Right forelimb (tissue), 1 donor: ENCODE measurements at places on chromosomes 3 and 15.

GRCh38 chr3:42667096-42667522 is 13.6 kb downstream of the ZBTB47 start:
- no peak for DNase-seq

GRCh38 chr3:87755852-87756251 is 303.0 kb downstream of the CGGBP1 start:
- no peak for DNase-seq

GRCh38 chr3:123757281-123757940 is 126.7 kb downstream of the MYLK start:
- no peak for DNase-seq

DNA sequence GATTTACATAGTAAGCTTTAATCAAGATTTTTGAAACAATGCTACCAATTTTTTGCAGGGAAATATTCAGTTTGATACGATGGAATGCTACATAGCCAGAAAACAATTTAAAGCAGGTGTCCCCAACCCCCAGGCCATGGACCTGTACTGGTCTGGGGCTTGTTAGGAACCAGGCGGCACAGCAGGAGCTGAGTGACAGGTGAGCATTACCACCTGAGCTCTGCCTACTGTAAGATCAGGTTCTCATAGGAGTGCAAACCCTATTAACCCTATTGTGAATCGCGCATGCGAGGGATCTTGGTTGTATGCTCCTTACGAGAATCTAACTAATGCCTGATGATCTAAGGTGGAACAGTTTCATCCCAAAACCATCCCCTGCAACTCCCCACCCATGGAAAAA is 322.6 kb upstream of the NECTIN3 start:
- no peak for DNase-seq

- no peak for DNase-seq
These were observed 19.8 kb downstream of the TUBGCP4 start for GRCh38 chr15:43390723-43391122.

DNA sequence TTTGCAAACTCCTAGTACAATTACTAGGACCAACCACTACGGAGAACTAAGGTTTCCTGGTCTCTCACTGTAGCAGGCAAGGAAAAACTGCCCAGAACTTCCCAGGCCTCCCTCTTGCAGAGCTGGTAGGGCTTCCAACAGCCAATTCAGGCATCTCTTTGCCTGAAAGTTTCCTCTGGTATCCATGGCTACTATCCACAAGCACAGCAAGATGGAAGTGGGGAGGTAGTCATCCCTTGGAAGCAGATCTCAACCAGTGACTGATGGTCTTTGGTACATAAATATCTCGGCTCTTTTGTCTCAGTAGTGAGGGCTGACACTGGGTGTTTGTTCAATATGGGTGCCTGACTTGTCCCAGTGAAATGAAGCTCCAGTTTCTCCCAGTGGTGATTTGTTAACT is 201.3 kb upstream of the MRPL3 start:
- no peak for DNase-seq

GRCh38 chr3:152428577-152428976 is 159.8 kb downstream of the MBNL1 start:
- no peak for DNase-seq

DNA sequence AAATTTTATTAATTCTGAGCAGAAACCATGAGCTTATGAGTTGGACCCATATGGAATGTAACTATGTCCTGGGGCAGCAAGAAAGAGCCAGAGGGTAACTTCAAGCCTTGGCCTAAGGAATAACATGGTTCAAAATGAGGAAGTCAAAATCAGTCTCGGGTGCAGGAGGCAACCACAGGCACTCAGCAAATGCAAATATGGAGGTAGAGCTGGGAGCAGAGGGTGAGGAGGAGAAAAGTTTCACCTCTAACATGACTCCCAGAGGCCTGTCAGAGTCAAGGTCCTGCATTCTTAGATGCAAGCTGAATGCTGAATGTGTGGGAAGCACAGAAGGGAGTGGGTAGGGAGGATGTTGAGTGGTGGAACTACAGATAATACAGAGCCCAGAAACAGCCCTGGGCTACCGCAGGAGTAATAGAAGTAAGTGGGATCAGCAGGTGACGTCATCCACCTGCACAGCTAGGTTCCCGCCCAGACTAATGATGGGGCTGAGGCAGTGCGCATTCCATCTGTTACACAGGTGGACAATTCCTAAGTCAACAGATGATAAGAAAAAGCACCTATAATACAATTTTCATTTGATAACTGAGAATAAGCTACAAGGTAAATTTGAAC is 279.8 kb upstream of the ARRDC4 start:
- DNase-seq, result no peak

GRCh38 chr3:71581457-71582035 is 2.0 kb downstream of the FOXP1 start:
- DNase-seq, result peak; percentile 79

DNA sequence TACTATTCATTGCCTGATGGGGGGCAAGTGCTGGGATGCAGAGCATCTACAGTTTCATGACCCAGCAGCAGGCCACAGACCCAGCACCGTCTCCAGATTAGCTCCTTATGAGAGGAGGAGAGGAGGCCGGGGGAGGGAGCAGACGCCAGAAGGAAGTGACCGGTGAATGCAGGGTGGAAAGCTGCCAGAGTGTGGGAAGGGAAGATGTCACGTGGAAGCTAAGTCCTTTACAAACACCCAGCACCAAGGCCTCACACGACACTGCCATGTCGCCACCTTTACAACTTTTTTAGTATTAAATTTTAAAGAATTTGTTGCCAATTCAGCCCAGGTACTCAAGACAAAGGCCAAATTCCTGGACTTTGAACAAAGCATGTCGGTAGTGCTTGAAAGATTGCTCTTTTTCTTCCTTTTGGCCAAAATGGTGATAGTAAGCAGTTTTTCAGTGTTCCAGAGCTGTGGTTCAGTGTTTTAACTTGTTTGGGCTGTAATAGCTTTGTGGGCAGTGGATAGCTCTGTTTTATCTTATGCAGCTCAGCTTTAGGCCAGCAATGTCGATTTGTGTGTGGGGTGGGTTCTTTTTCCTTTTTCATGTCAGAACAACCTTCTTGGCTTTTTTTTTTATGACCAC is 58.2 kb downstream of the ZBTB38 start:
- DNase-seq, result peak; percentile 68

DNA sequence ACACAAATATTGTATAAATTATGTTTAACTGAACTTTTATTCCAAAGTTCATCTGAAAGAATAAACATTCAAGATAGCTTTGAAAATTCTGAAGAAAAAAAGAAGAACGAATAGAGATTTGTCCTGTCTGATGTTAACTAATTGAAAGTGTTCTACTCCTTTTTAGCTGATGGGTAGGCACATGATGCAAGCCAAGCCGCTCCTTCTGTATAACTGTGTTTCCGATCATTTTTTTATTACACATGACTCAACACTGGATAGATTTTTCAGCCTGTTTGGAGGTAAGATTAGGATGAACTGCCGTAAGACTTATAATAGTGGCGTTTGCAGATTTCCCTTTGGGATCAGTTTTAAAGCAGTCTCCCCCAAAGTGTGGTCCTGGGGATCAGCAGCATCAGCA is 19.0 kb downstream of the NSUN3 start:
- no peak for DNase-seq

- no peak for DNase-seq
These were observed 24.5 kb upstream of the PROK2 start for GRCh38 chr3:71809321-71810026.

GRCh38 chr15:73781038-73781925 is 28.1 kb upstream of the INSYN1 start:
- no peak for DNase-seq

GRCh38 chr15:60763688-60764087 is 284.7 kb upstream of the ICE2 start:
- no peak for DNase-seq

- no peak for DNase-seq
These were observed 566 bp upstream of the MKRN3 start for GRCh38 chr15:23564821-23565394.

DNA sequence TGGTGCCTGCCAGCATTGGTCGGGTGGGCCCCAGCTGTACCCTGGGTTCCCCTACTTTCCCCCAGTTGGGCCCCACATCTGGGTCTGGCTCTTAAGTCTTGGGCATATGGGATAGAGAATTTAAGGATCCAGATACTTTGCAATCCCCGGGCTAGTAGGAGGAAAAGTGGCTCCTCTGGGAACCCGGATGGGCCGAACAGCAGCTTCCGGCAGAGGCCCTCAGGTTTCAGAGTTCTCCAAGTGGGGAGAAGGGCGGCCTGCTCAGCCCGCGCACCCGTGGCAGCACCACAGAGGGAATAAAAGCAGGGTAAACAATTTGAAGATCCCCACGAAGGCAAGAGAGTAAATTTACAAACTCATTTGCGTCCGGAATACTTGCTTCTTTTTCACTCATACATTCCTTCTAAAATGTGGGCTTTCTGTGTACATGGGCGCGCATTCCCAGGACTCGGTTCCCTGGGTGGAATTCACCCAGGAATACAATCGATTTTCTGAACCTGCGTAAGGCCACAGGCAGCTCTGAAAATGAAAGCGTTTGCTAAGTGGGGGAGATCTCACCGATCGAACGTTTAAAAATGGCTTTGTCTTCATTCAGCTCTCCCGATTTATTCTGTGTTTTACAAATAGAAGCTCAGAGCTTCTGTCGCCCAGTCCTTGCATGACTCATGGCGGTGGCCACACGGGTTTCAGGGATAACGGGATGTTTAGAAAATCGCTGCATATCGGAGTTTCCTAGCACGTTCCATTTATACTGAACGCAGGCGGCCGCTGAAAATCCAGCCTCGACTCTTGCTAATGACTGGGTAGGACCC is 74.0 kb upstream of the POLG start:
- no peak for DNase-seq

DNA sequence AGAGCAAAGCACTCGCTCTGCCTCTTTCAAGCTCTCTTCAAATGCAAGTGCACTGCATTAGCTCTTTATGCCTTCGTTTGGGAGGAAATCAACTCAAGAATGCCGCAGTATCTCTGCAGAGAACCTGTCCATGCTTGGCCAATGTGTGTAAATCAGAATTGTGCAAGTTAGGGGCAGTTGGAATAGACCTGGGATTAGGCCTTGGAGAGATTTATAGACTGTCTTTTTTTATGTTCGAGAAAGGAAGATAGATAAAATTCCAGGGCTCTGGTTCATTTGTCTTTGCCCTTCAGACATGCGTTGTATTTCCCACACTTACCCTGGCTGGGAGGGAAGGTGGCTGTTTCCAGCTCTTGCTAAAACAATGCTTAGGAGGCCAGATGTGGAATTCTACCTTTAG is 163.7 kb downstream of the MOBP start:
- DNase-seq, result no peak

DNA sequence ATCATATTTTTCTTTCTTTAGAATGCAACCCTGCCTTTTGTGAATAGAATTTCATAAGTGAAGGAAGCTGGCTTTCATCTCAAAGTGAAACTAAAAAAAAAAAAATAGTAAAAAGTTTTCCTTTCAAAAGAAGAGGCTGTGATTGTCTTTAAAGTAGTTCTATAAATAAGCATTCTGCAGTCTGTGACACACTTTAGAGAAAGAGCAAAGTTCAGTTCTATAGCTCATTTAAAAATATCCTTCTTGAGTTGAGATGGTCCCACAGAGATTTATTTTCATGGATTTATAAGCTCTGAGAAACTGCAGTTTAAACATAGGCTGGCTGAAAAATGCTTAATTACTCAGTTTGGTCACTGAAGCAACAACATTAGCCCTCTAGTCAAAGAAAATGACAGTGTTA is 36.1 kb upstream of the CNTN6 start:
- no peak for DNase-seq

DNA sequence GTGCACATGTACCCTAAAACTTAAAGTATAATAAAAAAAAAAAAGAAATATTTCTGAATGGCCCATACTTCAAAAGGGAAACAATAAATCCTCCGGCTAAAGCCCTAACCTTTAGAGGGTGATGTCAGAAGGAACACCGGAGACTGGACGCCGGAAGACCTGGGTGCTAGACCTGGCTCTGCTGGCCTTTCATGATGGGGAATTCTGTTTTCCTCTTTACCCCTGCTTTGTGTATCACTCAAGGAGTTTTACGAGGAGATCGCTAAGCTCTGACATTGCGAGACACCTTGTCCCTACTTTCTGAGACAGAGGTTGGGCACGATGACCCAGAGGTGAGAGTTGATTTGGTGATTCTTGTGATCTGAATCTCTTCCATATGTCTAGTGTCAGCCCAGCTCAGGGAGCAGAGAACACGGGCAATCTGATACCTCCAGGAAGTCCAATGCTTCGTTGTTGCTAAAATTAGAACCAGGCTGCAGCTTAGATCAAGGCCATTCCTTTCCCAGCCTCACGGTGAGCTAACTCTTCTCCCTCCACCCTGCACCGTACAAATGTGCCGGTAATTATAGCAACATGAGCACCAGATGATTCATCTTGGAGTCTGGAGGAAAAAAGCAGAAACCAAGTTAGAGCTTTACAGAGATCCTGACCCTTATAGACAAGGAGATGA is 42.0 kb upstream of the CFAP161 start:
- DNase-seq, result no peak

DNA sequence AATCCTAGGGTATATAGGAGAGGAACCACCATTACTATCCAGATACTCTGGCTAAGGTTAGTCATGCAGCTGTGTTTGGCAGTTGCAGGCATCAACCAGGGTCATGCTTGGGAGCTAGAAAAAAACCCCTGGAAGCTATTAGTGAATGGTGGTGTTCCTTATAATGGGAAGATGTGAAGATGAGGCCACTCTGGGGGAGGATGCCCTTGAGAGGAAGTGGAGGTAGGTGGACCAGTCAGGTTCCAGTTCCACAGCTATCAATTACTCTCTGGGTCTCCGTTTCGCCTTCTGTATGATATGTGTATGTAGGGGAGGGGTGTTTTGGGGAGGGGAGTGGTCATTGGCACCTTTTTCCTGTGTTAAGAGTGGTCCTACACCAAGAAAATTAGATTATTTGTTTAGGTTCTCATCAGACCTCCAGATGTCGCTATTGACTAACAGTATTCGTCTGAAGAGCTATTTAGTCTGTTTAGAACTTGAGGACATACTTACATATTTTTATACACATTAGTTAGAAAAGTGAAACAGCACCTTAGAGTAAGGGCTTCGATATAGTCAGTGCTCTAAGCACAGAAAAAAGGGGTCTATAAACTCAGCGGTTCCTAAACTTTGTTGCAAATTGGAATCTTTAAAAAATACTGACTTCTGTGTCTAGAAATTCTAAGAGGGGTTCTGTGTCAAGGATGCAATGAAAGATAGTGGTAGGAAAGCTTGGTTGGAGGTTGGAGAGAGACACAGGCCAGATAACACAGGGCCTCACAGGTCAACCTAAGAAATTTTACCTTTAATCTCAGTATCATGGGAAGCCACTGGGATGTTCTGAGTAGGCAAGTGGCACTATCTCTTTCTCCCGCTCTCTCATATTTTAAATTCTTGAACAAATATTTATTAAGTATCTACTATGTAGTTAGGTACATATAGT is 9.1 kb upstream of the HPS3 start:
- DNase-seq, result no peak

DNA sequence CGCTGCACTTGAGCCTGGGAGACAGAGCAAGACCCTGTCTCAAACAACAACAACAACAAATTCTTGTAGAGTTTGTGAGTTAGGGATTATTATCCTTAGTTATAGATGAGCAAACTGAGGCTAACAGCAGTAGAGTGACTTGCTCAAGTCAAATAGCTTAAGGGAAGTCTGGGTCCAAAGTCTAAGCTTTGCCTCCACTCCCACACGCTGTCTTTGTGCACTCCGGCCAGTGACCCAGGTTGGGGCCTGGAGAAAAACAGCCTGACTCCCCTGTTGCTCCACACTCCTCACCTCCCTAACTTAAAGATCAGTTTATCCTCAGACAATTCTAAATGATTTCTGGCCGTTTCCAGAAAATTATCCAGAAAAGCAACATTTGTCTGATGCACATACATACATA is 9.2 kb upstream of the SIN3A start:
- DNase-seq, result no peak
